ENCODE measurements at places on chromosomes 1 and 21.

- no peak for DNase-seq
Measured at GRCh38 chr1:199264911-199265310, 626.1 kb downstream of the PTPRC start.

DNA sequence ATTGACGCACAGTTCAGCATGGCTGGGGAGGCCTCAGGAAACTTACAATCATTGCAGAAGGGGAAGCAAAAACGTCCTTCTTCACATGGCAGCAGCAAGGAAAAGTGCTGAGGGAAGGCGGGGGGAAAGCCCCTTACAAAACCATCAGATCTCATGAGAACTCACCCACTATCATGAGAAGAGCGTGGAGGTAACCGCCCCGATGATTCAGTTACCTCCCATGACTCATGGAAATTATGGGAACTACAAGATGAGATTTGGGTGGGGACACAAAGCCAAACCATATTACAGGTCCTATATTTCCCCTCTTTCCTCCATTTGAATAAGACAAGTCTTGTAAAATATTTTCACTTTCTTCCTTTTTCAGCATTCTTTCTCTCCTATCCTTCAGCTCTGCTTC, 7.7 kb upstream of the TTLL7 start:
- no peak for DNase-seq

DNA sequence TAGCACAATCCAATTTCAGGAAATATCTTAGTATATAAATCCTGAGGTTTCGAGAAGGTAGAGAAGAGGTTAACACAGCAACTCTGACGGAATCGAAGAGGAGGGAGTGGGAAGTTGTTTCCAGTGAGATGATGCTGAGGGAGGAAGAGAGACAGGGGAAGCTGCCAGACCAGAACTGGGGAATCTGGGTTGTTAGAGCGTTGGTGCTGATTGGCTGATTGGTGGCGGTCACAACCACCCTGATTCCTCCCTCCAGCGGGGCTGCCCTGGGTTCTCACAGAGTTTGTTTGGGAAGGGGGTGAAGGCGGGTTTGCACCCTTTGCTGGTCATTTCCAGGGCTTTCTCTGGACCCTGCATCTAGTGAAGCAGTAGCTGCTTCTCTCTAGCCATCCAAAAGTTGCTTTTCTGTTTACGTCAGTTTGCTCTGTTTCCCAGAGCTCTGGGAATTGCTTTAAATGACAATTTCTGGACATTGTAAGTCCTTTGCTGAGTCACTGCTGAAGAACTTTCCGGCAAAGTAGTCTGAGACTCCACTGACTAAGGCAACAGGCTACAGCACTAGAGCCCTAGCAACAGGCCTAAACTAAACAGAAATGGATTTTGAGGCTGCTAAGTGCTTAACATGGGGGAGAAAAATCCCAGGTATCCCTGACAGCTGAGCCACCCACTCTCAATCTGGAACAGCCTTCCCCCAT, 90.1 kb downstream of the TENT5C start:
- no peak for DNase-seq

- DNase-seq, result no peak
Measured at GRCh38 chr1:19179597-19180264, 30.3 kb downstream of the UBR4 start.

- no peak for DNase-seq
Measured at GRCh38 chr1:206744683-206745082, 25.9 kb upstream of the IL19 start.

DNA sequence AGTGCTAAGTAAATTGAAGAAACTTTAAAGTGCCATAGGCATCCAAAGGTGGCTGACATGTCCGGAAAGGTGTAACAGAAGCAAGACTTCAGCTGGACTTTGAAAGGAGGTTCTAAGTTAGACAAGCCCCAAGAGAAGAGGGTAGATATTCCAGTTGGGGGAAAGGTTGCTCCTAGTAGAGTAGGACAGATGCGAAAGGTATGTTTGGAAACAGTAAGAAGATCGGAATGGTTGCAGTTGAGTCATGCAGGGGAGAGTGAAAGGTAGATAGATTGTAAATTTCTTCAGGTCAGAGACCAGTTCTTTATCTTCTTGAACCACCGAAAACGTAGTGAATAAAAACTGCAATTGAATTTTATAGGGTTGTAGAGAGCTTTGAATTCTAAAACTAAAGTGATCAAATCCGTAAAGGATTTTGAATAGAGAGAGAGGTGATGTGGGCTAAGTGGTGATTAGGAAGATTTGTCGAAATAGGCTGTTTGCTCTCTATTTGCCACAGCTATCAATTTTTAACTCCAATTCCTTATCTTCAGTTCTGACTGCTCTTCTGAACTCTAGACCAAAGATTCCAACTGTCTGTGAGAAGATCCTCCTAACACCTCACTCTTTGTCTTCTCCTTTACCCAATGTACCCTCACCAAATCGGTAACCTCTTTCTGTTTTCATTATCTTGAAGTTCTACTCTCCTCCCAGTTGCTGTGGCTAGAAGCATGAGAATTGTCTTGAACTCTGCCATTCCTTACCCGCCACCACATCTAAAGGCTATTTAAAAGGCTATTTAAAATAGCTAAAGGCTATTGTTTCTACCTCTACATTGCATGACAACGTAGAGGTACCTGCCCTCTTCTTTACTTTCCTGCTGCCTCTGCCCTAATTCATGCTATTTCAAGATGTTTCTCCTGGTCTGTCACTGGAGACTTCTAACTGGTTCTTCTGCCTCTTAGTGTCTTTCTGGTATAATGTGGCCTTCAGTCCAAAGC, 16.7 kb downstream of the MACF1 start:
- no peak for DNase-seq

DNA sequence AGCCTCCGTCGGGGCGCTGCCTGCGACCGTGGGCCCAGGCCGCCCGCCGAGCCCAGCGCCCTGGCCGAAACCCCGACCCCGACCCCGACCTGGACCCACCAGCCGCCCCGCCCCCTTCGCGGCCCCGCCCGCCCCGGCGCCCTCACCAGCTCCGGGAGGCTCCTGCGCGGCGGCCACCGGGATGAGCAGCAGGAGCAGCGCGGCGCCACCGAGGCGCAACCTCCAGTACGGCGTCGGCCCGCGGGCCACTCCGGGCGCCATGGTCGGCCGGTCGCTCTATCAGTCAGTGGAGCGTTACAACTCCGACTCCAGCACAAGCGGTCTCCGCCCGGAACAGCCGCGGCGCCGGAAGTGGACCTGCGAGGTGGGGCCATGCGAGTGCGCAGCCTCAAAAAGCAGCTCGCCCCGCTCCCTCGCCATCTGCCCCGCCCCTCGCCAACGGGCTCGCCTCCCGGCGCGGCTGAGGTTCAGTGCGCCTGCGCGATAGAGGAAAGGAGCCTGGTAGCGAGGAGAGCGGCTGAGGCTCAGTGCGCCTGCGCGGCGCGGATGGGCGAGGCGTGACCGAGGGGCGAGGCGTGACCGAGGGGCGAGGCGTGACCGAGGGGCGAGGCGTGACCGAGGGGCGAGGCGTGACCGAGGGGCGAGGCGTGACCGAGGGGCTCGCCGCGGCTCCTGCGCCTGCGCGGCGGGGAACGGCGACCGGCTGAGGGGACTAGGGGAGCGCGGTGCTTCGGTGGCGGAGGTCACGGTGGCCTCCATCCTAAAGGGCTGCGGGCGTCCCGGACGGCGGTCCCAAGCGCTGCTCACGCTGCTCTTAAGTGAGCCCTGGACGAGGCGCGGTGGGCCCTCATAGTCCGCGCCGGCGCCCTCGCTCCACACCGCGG, at the start of gene PTTG1IP:
TSS of gene PTTG1IP (minus strand) at position 335 of the 884 bp plus-strand sequence. CDS start at position 261, 74 bp downstream.
- DNase-seq, result peak; percentile 100

Data from stimulated activated CD8-positive, alpha-beta memory T cell treated with anti-CD3 and anti-CD28 coated beads, Interleukin-15, amount 100 ng/mL, for 48 hours (primary cell).